ENCODE measurements at places on chromosomes 12 and 14.
A peak's percentile ranks its signal among the peaks of the same experiment; 100 is the strongest.

GRCh38 chr14:74685921-74686678 is 26.8 kb downstream of the AREL1 start:
- DNase-seq: no peak

DNA sequence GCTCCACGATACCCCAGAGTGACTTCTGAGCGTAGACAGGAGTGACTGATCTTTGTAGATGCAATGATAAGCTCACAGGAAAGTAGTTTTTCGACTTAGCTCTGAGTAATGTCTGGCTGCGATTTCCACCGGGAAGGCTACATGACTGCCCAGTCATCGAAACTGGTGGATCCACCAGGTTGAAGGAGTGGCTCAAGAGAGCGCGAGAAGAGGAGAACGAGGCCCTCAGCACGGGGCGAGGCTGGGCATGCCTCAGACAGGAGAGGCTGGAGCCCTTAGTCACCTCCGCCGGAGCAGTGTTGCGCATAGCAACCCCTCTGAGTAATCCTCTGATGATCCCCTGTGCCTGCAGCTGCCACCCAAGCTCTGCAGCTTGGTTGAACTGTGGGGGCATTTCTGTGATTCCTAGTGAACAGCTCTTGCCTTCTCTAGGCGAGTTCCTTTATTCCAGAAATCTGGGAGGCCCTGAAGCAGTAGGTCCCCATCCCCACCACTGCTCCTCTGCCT is 25.6 kb downstream of the ELK3 start:
- DNase-seq: no peak

- no peak for DNase-seq
Observed at GRCh38 chr14:94127330-94127729, 2.1 kb downstream of the IFI27L2 start.

DNA sequence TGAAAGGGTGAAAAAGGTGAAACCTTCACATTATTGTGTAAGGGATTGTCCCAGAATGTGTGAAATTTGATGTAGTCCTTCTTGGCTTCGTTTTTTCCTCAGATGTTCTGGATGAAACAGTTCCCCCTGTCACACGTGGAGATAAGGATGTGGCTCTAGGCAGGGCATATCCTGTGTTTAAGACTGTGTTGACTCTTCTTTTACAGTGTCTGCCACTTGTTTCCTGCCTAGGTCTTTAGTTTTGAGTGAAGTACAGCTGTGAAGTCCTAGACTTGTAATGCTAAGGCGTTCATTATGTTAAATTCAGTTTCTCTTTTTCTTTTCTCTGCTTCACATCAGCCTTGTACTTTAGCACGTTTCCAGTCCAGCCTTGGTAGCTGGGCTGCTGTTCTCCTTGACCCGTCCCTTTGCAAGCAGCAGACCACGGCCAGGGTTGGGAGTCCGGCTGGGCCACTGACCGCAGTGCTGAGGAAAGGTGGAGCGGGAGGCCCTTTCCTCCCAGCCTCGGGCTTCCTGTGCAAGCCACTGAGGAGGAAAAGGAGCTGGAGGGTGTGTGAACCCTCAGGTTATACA is 59.1 kb downstream of the RASSF3 start:
- DNase-seq: no peak

GRCh38 chr12:108789546-108789945 is 58.2 kb upstream of the CORO1C start:
- DNase-seq: no peak

GRCh38 chr14:100193417-100194357 is 34.2 kb upstream of the DEGS2 start:
- no peak for DNase-seq

DNA sequence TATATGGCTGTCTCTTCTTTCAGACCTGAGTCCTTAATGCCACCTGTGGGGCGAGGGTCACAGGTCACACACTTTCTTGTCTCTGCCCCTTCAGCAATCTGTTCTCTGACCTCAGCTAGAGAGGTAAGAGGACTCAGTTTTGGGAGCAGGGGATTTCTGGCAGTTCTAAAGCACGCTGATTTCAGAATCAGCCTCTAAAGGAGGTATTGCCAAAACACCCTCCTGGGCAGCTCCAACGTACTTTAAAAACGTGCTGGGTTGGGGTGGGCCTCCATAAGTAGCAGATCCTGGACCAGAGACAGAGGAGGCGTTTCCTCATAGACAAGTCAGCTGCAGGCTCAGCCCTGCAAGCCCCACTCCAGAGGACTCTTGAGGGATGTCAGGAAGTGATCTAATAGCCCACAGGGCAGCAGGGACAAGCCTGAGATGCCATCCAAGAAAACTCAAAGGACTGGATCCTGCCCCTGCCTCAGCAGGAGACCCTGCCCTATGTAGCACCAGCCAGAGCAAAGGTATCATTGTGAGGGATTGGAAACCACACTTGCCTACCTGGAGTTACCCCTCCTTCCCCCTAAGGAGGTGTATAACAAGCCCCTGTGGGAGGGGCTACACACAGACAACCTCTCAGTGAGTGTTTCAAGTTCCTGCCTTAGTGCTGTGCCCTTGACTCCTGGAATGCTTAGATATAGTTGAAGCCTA is 8.5 kb downstream of the CTDSP2 start:
- peak; percentile 22 for DNase-seq

- DNase-seq: peak; percentile 91
Observed at GRCh38 chr12:57340104-57340503, 89.1 kb upstream of the STAC3 start.

DNA sequence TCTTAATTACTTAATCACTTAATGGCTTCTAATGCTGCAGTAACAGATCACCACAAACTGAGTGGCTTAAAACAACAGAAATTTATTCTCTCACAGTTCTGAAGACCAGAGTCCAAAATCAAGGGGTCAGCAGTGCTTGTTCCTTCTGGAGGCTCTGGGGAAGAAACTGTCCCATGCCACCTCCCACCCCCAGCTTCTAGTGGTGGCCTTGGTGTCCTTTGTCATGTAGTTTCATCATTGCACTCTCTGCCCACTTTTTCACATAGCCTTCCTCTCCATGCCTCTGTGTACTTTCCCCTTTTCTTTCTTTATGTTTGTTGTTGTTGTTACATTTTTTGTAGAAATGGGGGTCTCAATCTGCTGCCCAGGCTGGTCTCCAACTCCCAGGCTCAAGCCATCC is 16.1 kb upstream of the UBC start:
- no peak for DNase-seq

- DNase-seq: no peak
Observed at GRCh38 chr12:51954561-51955361, 3.3 kb downstream of the ACVR1B start.

GRCh38 chr14:32934073-32934880 is 4.4 kb upstream of the NPAS3 start:
- no peak for DNase-seq

DNA sequence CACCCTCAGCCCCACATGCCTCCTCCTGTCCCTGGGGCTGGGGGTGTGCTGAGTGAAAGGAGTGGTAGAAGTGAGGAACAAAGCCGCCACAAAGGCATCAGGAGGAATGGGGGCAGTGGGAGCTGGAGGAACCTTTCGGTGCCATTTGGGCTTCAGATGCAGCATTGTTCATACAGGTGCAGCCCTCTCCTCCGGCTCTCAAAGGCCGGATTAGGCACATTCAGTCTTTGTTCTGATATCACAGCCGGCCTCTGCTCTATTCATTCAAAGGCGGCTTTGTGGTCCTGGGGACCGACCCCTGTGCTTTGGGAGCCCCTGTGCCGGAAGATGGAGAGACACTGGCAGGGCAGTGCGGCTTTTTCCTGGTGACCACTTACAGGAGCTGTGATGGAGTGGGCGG is 53.2 kb downstream of the SMOC1 start:
- no peak for DNase-seq

GRCh38 chr12:106125351-106126095 is 13.2 kb downstream of the NUAK1 start:
- DNase-seq: no peak

- no peak for DNase-seq
Observed at GRCh38 chr12:107731366-107731765, 29.6 kb downstream of the PRDM4 start.

DNA sequence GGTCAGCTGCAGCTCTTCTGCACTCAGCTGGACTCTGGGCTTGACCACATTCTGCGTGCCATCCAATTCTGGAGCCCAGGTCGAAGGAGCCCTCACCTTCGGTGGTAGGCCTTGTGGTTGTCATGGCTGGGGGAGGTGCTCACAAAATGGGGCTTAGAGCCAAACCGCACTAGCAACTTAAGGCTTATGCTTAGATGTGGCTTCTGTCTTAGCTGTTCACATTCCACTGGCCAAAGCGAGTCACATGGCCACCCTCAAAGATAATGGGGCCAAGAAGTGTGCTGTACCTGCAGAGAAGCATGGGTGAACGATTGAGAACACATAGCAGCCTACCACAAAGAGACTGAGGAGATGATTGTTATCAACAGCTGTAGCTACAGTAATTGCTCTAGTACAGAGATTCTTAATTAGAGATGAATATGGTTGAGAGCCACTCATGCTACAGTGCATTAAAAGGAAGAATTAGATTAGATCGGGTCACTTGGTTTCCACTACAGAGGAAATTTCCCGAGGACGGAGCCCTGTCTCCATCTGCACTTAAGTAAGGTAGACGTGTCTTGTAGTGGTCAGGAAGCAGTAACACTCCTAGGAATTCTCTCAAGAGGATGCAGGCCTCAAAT is 334.6 kb upstream of the FKBP4 start:
- DNase-seq: no peak

- DNase-seq: no peak
Observed at GRCh38 chr12:43653917-43654316, 101.9 kb upstream of the ADAMTS20 start.

- DNase-seq: no peak
Observed at GRCh38 chr12:28698553-28698952, 450.5 kb upstream of the FAR2 start.

DNA sequence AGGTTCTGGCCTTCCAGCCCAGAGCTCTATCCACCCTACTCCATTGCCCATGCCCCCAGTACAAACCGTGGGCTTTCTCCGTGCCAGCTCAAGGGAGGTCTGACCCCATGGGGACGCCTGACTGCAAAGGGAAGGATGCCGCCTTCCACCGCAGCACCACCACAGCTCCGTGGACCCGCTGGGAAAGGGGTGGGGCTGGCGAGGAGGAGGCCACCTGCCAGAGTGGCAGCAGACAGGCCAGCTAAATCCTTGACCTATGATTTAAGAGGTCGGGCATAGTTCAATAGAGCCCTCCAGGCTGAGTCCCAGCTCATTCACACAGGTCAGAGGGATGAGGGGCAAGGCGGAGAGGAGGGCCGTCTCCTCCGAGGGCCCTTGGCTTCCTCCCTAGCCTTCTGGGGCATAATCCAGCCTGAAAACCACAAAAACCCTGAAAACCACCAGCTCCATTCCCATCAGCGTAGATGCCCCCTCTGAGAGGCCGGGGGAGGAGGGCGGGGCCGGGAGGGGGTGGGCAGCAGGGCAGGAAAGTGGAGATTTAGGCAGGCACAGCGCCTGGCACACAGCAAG is 14.9 kb upstream of the FIGNL2 start:
- DNase-seq: no peak

DNA sequence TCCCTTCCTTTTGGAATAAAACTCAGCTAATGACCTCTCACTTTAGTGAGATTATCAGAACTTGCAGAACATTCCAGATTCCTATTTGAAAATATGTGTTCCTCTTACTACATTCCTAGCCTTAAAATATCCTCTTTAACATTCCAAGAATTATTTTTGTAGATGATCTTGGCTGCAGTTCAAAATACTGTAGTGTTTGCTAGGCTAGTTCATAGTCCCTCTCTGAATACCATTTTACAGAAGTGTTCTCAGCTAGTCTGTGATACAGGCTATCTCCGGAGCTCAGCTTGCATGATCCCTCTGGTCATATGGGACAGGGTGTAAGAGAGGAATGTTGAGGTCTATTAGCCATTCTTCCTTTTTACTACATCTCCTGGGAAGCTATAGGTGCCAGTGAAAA is 17.6 kb upstream of the GPR33 start:
- DNase-seq: no peak

- no peak for DNase-seq
Observed at GRCh38 chr12:28489246-28489645, 299.0 kb downstream of the CCDC91 start.

DNA sequence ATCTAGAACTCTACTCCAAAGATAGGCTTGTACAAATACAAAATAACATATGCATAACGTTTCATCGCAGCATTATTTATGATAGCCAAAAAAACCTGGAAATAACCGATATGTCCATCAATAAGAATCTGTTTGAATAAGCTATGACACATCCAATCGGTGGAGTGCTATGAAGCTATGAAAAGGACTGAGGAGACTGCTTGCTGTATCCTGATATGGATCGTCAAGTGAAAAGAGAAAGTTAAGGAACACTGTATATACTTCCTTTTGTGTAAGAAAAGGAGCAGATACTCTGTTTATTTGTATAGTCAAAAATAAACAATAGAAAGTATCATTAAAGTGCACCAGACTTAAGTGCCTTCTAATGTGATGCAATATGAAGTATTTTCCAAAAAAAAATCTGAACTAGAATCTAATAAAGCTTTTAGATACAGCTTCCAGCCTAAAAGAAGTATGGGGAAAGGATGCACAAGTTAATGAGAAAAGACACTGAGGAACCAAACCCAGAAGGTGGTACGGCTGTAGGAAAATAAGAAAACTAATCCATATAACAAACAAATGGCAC is 645 bp upstream of the KLHDC1 start:
- DNase-seq: no peak

- DNase-seq: no peak
Observed at GRCh38 chr14:102868956-102869547, 53.4 kb upstream of the AMN start.

GRCh38 chr12:96807741-96808140 is 99.3 kb upstream of the NEDD1 start:
- no peak for DNase-seq

DNA sequence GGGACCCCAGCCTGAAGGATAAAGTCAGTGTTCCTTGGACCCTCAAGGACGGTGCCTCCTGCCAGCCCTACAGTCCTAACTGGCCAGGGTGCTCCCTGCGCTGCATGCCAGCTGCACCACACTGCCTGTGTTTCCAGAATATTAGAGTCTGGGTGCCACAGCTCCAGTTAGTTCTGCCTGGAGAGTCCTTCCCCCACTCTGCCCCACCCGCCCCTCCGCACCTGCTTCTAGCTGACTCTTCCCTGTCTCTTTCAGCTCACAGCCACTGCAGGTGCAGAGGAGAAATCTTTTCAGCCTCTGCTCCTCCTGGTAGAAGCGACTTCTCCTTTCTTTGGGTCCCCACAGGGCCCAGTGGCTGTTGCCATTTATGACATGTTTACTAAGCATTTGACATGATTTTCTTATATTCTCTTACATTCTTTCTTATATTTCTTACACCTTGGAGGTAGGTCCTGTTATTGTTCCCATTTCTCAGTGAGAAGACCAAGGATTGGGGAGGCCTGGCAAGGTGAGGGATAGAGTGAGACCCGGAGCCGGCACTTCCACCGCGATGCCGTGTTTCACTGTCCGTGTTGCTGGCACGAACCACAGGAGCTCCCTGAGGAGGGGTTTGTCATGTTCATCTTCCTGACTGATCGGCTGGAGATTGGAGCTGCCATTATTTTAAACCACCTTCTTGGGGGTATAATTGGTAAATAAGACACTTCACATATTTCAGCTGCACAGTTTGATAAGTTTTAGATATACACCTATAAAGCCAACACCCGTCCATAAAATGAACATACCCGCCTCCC is 29.4 kb downstream of the SYNE3 start:
- no peak for DNase-seq

GRCh38 chr14:49966971-49967630 is 74.2 kb downstream of the ARF6 start:
- DNase-seq: no peak

- DNase-seq: no peak
Observed at GRCh38 chr12:1660304-1661187, 30.3 kb upstream of the ADIPOR2 start.

GRCh38 chr14:79137045-79137430 is 966.9 kb downstream of the NRXN3 start:
- DNase-seq: no peak

Measured in SK-N-MC (cell line).